ENCODE measurements at places on chromosomes 3 and 15. TPM values are rescaled to one million over a fixed set of nuclear protein-coding genes. Genes with fewer than 3 reads are reported as not detected.

- no peak for DNase-seq
These were observed 42.2 kb upstream of the ATP1B3 start for GRCh38 chr3:141834292-141834691.

The LRRC49 gene
- total RNA-seq, result 6.6 TPM

The NANOGP8 gene
- not detected for total RNA-seq

DNA sequence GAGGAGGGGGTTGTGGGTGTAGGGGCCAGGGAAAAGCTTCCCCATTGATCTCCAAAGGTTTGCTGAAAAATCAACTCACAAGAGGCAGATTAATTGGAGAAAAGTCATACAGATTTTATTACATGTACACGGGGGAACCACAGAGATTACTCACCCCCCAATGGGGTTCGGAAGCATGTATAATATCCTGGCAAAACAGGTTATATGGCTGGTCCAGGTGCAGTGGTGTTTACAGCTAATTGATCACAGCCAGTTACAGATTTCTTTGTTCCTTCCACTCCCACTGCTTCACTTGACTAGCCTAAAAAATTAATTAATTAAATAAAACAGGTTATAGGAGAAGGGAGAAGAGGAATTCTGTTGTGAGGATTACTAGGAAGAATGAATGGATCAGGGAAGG is 22.4 kb downstream of the PRKCI start:
- no peak for DNase-seq

The RBP2 gene
- not detected for total RNA-seq

DNA sequence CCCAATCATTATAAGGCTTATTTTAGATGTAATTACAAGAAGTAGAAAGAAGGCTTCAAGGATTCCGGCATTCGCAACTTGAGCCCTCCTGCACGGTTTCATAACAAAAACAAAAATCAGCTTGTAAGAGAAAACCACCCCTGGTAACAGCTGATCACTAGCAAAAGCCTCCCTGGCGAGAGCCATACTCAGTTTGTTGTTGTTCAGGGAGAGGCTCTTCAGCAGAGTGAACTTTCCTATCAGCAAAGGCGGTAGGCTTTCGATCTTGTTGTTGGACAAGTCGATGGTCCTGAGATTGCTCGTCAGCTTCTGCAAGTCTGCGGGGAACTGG is 710 bp downstream of the LRRC57 start:
- no peak for DNase-seq

The PPM1L gene
- total RNA-seq, result 2.3 TPM

GRCh38 chr3:101853982-101854381 is 4.7 kb downstream of the NFKBIZ start:
- no peak for DNase-seq

- no peak for DNase-seq
These were observed 127.1 kb upstream of the RBMS3 start for GRCh38 chr3:29153811-29154210.

DNA sequence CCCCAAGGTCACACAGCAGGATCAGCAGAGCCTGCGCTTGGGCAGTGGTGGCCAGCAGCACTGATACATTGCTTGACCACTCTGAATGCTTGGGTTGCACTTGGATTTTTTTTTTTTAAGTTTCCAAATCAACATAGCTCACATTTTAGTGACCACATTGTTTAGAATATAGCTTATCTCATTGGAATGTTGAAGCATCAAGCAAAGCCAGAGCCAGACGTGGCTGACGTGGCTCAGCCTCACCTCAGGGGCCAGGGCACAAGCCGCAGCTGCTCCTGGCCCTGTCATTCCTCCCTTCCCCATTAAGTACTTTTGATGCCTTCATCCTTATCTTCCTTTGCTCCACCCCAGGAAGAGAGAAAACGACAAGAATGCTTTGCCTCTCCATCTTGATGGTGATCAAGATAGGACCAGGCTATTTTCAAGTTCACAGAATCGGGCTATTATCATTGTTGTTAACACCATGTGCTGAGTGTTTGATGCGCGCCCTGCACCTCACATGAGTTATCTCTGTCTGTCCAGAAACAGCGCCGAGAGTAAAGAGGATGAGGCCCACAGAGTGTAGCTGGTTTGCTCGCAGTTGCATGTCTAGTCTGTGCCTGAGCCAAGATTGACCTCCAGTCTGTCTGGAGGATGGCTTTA is 75.8 kb downstream of the AAGAB start:
- peak; percentile 90 for DNase-seq

DNA sequence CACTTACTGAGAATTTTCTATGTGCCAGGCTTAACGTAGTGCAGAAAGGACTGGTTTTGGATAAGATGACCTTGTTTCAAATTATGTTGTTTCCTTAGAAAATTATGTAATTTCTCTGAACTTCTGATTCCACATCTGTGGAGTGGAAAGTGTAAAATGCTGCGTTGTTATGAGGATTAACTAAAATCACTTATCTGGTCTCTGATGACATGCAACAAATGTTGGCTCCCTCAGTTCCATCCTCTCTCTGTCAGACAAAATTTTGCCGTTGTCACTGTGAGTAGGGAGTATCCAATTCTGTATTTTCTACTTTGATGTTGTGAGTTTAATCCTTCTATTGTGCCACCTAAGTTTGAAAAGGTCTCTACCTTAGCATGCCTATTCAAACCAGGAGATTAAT is 175.5 kb downstream of the KCNMB2 start:
- DNase-seq, result no peak

The TTC23 gene
- 18.6 TPM for total RNA-seq

GRCh38 chr15:88247914-88248313 is 8.6 kb downstream of the NTRK3 start:
- DNase-seq, result no peak

- DNase-seq, result no peak
These were observed 36.3 kb downstream of the PHC3 start for GRCh38 chr3:170145278-170145677.

The DOCK3 gene
- total RNA-seq, result 0.16 TPM

The GOLGA8K gene
- total RNA-seq, result 3.8 TPM

The CTXND1 gene
- total RNA-seq, result not detected

The GDPGP1 gene
- total RNA-seq, result 7.2 TPM

DNA sequence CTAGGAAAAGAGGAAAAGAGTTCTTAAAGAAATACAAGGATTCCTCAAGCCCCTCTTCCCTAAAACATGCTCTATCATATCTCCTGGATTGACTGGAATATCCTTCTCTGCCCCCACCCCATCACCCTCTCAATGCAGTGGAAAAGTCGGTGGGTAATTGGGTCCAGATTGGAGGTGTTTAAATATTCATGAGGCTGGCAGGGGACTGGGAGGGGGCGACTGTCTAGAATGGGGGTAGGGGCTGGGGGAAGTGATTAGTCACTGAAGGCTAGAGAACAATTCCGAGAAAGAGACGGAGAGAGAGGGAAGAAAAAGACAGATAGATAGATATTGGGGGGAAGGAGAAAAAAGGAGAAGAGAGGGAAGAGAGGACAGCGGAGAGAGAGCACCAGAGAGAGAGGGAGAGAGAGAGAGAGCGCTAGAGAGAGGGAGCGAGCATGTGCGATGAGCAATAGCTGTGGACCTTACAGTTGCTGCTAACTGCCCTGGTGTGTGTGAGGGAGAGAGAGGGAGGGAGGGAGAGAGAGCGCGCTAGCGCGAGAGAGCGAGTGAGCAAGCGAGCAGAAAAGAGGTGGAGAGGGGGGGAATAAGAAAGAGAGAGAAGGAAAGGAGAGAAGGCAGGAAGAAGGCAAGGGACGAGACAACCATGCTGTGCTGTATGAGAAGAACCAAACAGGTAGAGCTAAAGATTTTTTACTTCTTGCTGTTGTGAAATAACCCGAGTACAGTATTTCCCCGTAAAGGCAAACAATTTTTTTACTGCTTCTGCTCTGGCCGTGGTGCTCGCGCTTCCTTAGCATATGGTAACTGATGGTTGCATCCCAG is at the start of gene GAP43:
TSS of gene GAP43 (plus strand) at position 467 of the 825 bp plus-strand sequence. CDS start at position 647, 180 bp downstream.
- DNase-seq, result peak; percentile 23

DNA sequence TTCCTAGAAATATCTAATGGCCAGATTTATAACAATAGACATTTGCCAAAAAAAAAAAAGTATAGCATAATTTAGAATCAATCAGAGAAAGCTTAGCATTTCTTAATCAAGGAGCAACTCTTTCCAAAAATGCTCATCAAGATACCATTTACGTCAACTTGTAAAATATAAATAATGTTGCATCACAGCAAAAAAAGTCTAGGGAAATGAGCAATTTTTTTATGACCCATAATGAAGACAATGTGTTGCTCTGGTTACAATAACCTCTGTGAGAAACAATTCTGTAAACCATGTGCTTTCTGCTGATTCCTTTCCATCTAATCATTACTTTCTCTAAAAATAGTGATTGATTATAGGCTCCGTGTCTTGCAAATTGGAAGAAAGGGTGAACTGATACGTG is 36.3 kb downstream of the KBTBD8 start:
- no peak for DNase-seq

The IL17RD gene
- 0.97 TPM for total RNA-seq

GRCh38 chr3:23913873-23914743 is 2.7 kb downstream of the NKIRAS1 start:
- DNase-seq, result no peak

The NEK10 gene
- total RNA-seq, result 5.0 TPM

DNA sequence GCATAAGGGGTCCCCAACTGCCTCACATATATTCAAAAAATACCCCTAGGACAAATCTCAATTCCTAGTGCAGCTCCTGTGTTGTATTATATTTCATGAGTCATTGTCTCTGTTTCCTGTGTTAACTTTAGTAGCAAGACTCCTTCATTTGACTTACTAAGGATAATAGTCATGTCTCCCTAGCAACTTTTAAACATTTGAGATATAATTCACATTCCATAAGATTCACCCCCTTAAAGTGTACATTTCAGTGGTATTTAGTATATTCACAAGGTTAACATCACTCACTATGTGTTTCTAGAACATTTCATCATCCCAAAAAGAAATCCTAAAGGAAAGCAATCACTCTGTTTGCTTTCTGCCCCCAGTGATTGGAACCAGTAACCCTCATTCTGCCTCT is 121.3 kb upstream of the WNT7A start:
- DNase-seq, result no peak

- DNase-seq, result no peak
These were observed 109.2 kb upstream of the NANOGP8 start for GRCh38 chr15:35194296-35194695.

The CSK gene
- 104 TPM for total RNA-seq

DNA sequence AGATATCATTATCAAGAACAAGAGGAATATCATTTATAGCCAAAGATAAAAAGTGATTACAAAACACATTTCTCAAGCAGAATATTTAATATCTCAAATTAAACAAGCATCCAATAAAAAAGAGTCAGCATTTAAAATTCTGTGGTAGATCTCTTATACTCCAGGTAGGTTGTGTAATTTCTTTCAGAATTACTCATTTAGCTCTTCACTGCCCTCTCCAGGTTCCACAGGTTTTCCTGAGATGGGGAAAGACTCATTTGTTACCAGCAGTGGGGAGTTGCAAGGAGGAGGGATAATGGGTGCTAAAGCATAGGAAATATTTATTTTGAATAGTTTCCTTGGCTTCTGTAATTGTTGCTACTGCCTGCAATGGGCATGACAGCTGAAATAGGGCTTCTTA is 83.1 kb upstream of the RASGRP1 start:
- DNase-seq, result peak; percentile 11

- no peak for DNase-seq
These were observed 20.8 kb downstream of the FAM3D start for GRCh38 chr3:58645726-58646125.

GRCh38 chr15:69855258-69856000 is 242.3 kb downstream of the TLE3 start:
- DNase-seq, result no peak

- no peak for DNase-seq
These were observed 36.3 kb upstream of the MEX3B start for GRCh38 chr15:82081914-82082762.

The HGD gene
- total RNA-seq, result 0.44 TPM

GRCh38 chr3:13555753-13556152 is 6.8 kb downstream of the FBLN2 start:
- DNase-seq, result no peak

DNA sequence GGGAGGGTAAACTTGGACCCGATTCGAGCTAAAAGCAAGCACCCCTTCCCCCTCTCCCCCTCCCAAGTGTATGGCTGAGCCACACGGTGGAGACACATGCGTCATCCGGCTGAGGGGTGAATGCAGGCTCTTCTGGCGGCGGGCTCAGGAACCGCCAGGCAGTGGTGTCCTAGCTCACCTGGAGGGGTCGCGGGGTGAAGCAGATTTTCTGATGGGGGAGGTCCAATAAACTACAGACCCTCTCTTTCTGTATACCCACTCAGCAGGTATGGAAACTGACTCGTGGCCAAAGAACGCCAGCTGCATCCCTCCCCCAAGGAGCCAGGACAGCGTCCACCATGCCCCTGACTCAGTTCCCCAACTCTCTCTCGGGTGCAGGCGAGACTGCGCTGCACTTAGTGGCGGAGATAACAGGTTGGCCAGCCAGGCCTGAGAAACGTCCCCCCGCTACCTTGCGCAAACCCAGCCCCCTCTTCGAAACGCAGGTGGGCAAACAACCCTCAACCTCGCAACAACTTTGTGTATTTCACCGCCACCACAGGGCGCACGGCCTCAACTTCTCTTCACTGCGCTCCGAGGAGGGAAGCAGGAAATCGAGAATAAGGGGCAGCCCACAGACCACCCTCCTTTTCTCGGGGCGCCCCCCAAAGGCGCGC is 1.3 kb downstream of the MAGI1 start:
- peak; percentile 62 for DNase-seq

The ERICH6 gene
- not detected for total RNA-seq

- DNase-seq, result no peak
These were observed 579.0 kb downstream of the MFSD1 start for GRCh38 chr3:159380891-159381290.

DNA sequence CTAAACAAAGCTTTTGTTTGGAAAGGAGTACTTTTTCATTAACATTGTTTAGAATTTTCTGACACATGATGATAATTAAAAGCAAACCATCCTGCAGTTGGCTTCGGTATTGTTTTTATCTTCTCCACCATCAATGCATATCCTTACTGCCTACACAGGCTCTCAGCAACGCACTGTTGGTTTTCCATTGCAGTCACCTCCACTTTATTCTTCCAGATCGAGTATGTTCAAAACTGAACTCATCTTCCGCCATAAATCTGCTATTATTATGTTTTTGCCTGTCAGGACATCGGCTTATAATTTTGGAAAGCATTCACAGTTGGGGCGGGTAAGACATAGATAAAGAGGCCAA is 589 bp upstream of the SENP5 start:
- DNase-seq, result no peak

- DNase-seq, result no peak
These were observed 19.3 kb downstream of the UBR1 start for GRCh38 chr15:43086551-43086950.

DNA sequence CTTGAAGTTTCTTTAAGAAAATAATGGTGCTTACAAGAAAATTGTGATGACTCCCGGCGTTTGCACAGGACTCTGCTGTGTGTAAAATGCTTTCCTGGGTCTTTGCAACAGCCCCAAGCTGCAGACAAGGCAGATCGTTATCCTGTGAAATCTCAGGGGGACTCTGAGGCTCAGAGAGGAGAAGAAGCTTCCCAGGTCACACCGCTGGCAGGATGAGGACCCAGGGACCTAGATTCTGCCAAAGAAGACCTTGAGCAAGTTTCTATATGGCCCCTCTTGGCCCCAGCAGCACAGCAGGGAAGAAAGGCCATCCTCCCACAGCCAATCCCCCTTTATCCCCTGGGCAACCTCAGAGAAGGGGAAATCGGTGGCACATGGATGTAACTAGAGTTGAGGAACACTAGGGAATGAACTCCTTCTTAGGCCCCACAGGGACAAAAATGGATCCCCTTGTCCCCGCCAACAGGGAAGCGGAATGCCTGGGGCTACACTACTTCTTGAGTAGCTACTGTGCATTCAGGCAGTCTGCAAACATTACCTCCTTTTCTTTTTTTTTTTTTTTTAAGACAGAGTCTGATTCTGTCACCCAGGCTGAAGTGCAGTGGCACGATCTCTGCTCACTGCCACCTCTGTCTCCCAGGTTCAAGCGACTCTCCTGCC is 72.8 kb downstream of the CPN2 start:
- DNase-seq, result no peak

All from endothelial cell of umbilical vein (primary cell).